Non-pigmented ciliary epithelial cell (primary cell): ENCODE measurements at places on chromosomes 13 and 19.
A peak's percentile ranks its signal among the peaks of the same experiment; 100 is the strongest.

DNA sequence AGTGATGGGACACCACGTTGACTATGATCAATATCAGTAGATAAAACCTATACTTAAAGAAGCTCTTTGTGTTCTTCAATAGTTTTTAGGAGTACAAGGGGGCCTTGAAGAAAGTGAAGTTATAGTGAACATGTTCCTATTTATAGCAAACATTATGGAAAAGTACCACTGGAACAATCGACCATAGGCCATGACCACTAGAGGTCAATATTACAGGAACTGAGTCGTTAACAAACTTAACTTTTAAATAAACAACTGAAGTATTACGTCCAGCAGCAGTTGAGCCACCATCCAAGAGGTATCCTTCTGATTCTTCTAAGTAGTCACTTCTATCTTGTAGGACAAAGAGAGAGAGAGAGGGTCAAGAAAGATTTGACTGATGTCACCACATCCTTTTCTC is 391.0 kb upstream of the SLITRK5 start:
- DNase-seq: no peak

- DNase-seq: no peak
Measured at GRCh38 chr13:25876247-25876646, 175.6 kb downstream of the SHISA2 start.

GRCh38 chr19:43306097-43306496 is 36.8 kb upstream of the PSG9 start:
- DNase-seq: no peak

- DNase-seq: no peak
Measured at GRCh38 chr13:50162567-50162966, 147.3 kb downstream of the KCNRG start.

DNA sequence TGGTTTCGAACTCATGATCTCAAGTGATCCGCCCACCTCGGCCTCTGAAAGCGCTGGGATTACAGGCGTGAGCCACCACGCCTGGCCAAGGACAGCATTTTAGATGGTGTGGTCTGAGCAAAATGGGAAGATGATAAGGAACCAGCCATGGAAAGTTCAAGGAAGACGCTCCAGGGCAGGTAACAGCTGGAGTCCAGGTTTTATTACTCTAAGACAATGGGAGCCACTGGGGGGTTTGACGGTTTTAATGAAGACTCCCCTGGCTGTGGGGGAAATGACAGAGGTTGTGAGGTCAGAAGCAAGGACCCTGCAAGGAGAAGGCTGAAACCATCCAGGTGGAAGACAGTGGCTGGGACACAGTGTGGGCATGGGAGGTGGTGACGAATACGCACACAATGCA is 20.9 kb downstream of the PRKD2 start:
- DNase-seq: no peak

DNA sequence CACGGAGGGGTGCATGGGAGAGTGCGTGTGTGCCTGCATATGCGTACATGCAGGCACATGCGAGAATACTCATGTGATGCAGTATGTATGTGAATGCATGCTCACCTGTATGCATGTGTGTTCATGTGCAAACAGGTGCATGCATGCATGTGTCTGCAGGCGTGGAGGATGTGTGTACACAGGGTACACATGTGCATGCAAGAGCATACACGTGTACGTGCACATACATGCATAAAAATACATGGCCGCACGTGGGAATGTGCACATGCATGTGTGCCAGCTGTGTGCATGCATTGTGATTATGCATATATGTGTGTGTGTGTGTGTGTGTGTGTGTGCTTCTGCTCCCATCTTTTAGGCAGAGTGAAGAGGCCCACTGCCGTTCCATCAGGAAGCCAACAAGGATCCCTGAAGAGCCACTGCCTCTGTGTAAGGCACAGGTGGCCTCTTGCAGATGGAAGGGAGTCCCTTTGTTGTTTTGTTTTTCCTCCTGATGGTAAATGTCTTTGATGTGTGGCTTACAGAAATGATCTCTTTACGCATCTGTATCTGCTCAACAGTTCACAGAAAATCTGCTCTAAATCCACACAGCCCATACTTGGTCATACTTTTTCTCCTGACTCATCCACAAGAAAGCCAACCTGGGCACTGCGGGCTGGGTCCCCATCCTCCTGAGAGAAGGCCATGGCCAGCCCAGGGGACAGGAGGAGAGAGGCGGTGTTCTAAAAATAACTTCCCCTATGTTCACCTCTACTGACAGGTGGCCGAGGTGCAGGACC is 50.7 kb downstream of the KLF2 start:
- no peak for DNase-seq

DNA sequence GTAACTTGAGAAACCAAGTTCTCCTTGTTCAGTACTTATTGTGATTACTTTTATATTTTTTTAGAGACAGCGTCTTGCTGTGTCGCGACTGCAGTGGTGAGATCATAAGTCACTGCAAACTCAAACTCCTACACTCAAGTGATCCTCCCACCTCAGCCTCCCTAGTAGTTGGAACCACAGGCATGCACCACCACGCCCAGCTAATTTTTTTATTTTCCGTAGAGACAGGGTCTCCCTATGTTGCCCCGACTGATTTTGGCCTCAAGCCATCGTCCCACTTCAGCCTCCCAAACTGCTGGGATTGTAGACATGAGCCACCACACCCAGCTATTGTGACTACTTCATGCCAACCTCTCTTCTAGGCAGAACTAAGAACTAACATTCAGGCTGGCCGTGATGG is 8.3 kb downstream of the C19orf53 start:
- no peak for DNase-seq

GRCh38 chr19:48770734-48771472 is 15.6 kb downstream of the FGF21 start:
- DNase-seq: no peak

DNA sequence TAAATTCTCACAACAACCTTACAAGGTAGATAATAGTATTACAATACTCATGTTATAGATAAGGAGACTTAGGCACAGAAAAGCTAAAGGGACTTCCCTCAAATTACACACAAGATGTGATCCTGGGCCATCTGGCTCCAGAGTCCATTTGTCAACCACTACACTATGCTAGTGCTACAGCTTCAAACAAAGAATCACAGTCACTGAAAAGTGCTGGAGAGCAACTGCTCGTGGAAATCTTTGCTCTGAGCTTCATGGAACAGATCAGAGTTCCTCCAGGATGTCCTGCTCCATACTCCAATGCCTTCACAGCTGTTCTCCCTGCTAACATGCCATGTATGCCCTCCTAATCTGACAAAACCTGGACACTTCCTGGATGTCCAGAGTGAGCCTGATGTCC is 271.2 kb downstream of the ENOX1 start:
- DNase-seq: no peak

GRCh38 chr19:29752450-29753025 is 37.5 kb upstream of the C19orf12 start:
- no peak for DNase-seq

DNA sequence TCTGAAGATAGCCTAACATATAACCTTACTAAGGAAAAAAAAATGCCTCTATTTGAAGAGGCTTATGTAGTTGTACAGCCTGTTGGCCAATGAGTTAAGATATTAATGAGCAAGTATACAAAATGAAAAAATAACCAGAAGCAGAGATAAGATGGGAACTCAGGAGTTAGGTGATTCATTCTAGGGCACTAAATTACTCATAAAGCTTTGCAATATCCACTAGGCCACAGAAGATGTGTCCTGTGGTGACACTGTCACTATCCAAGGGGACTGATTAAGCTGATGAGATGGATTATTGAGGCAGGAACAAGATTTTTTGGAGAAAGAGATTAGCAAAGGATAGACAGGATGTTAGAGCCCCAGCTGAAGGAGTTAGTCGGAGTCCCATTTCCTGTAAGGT is 99.6 kb downstream of the LIG4 start:
- no peak for DNase-seq

GRCh38 chr13:55007681-55008080 is 1979.1 kb downstream of the OLFM4 start:
- DNase-seq: no peak

DNA sequence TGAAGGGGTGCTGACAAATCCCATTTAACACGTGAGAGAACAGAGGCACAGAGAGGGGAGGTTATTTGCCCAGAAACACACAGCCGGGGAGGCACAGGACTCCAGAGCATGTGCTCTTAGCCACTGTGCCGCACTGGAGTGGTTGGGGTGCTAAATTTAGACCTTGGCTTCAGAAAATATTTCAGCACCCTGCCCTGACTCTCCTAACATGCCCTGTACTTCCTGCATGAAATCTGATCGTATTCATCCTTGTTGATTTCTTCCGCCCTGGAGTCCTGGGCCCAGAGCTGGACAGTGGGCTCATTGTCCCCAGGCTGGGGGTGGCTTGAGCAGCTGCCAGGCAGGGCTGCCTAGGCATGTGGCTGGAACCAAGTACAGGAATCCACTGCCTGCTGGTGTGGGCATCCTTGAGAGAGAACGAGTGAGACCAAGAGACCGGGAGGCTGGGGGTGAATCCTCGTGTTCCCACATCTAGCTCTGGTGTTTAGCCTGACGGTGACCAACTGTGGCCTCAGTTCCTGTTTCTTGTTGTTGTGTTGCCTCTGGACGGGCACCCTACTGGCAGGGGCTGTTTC is 5.3 kb downstream of the SLC27A1 start:
- no peak for DNase-seq

DNA sequence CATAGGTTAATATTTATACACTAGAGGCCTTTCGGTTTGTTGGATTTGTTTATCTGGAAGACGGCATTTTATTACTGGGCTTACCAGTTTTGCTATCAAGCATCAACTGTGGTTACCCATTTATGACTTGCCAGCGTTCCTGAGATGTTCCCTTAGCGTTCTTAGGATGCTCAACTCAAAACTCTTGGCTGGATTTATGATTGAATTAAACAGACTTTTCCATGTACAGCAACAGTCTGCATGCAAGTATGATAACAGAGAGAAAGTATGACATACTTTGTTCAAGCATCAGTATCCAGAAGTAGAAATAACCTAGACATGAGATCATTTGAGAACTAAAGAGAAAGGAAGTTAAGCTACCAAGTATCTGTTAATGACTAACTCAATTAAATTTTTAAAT is 29.9 kb upstream of the RNF113B start:
- peak; percentile 93 for DNase-seq

DNA sequence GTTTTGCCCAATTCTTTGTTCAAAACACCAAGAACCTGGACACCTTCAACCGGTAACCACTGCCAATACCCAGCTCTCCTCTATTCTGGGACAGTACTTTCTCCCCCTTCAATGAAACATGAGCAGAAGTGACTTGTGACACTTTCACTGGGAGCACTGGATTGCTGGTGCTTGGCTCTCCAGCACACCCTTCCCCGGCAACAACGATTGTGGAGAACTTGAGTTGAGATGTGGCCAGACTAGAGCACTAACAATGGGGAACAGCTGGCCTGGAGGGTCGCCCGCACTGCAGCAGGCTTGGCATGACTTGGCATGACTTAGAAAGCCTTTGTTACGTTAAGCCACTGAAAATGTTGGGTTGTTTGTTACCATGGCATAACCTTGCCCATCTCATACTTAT is 7.5 kb upstream of the B3GLCT start:
- DNase-seq: no peak

DNA sequence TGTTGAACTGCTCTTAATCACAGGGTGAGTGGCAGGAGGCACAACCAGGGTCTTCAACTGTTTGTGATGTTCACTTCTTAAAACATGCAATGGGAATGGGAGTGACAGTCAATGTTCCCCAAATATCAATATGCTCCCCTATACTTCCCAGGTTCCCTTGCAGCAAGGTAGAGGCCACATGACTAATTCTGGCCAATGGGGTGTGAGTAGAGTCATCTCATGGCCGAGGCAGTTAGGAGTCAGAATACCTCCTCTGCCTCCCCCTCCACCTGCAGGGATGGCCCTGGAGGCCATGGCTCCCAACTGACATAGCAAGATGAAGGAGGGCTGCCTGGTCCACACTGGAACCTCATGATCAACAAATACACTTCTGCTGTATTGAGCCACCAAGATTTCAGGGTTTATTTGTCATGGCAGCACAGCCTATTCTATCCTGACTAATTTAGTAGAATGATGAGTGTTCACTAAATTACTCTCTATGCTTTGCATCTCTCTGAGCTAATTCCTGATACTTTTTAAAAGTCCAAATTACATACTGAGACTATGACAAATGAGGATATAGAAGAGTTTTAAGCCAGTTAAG is 8.9 kb downstream of the VRK3 start:
- no peak for DNase-seq

GRCh38 chr19:42252365-42253244 is 2.3 kb downstream of the ERF start:
- no peak for DNase-seq

DNA sequence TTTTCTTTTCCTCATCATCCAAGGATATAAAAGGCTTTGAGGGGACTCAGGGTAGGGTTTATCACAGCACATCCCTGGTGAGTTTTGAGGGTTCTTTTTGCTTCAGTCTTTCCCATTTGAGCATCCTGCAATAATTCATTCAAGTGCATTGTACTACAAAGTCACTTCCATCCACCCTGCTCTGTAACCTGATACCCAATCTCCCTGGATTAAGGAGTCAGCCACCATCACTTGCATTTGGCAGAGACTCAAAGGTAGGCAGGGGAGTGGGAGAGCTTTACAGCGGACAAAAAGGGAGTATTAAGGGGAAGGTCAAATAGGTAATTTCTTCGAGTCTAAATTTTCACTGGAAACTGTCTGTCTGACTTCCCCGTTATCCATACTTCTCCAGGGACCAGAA is 216.1 kb upstream of the TMTC4 start:
- no peak for DNase-seq

DNA sequence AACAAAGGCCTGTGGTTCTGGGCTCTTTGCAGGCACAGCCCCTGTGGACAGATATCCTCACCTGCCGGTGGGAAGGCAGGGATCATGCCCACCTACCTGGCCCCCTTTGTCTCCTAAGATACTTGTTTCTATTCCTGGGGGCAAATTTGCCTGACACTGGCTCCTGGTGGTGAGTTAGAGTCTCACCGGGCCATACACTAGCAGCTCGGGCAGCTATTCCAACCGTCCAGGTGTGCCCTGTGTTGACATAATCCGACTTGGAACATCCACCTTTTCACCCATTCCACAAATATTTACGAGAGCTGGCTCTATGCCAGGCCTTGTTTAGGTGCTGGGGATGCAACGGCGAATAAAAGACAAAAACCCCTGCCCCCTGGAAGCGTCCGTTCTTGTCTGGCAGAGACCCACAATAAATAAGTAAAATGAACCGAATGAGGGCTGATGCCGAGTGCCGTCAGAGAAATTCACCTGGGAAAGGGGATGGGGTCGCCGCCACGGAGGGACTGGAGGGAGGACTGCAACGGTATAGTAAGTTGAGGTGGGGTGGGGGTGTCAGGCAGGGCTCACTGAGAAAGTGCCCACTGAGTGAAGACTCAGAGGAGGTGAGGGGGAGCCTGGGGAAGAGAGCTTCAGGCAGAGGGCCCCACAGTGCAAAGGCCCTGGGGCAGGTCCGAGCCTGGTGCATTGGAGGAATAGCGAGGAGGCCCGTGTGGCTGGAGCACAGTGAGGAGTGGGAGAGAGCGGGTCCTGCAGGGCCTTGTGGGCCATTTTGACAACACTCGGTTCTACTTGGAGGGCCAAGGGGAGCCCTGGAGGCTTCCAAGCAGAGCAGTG is 43.2 kb upstream of the RANBP3 start:
- DNase-seq: no peak
